DMS 273 treated with DMSO at 0.1 percent for 48 hours (cell line): ENCODE measurements at places on chromosomes 5 and 9.

DNA sequence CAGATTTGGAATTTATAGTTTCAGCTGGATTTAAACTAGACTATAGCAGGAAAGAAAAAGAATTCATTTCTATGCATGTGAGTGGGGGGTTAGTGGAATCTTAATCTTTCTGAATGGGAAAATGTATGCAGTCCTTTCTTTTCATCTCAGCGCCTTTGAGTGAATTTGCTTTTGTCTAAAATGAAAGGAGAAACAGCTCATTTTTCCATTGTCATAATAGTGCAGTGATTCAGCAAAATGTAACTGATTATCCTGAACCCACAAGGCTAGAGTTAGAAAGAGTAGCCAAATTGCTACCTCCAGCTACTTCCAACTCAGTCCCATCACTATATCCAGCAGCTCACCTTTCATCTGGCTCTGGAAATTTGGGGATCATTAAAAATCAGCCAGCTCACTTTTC lies 134.4 kb downstream of the ADAMTSL1 start:
- no peak for DNase-seq

- DNase-seq, result no peak
Observed at GRCh38 chr9:137247135-137247915, 3.8 kb upstream of the STPG3 start.

DNA sequence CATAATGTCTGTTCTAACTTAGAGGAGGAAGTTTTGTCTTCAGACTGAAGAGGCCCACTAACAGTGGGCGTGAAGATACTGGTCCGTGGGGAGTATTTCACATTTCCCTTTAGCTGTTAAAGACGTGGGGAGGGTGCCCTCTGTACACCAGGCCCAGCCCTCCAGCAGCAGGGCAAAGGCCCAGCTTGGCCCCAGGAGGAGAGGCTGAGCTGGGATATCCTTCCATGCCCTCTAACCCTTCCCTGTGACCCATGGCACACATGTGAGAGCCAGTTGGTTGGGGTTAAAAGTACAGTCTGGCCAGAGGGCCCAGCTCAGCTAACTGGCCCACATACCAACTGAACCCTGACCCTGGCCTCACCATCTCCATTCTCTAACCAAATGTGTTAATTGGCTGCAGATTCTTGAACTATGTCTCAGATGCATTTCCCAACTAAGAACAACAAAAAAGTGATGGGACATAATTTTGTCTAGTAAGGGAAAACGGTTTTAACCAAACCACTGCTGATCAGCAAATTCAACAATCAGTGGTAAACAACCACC lies 74.4 kb downstream of the LHFPL2 start:
- no peak for DNase-seq

GRCh38 chr5:160165137-160166068 lies 46.2 kb upstream of the PWWP2A start:
- peak; percentile 98 for DNase-seq

GRCh38 chr5:73095564-73096238 lies 24.7 kb upstream of the TMEM171 start:
- DNase-seq, result no peak

DNA sequence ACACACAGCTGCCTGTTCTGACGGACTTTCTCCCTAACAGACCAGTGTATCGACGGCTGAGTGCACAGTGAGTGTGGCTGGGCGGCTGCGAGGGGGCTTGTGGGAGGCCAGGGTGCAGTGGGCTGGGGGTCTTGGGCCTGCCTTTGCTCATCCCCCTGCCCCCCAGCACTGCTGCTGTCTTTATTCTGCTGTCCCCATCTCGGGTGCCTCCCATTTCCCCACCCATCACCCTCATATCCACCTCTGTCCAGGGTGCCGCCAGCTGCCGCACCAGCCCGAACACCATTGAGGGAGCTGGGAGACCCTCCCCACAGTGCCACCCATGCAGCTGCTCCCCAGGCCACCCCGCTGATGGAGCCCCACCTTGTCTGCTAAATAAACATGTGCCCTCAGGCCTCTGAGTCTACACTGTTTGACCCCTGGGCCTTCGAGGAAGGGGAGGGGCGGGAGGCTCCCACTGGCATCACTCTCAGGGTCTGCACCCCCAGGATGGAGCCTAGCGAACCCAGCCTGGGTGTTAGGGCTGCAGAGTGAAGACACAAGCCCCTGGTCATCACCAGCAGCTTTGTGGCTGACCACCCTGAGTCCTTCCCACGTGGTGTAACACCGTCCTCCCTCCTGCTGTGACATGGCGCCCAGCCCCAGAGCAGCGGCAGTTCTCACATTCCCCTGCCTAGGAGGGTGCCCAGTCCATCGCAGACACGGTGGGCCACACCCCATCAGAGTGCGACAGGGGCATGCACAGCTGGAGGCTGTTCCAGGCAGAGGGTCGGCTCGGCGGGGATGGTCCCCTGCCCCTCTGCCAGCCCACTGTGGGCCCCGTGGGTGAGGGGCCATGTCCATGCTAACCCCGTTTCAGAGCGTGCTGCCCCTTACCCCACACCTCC lies 4.0 kb downstream of the LCN2 start:
- no peak for DNase-seq

GRCh38 chr9:113823421-113823820 lies 52.7 kb upstream of the ZNF618 start:
- no peak for DNase-seq

DNA sequence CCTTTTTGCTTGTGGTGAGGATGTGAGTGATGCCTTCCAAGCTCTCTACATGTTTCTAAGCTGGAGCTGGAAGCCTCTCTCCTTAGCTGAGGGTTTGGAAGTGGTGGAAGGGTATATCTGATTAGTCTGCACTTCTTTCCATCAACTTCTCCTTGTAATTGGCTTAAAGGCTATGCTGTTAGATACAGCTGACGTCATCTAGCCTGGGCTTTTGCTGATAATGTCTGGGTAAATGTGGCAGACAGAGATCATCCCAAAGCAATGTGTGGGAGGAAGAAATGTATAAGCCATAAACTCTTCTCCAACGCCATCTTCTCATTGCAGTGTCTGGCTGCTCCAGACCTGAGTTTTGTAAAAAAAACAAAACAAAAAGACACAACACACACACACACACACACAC lies 29.3 kb downstream of the ZNF354C start:
- DNase-seq, result no peak

DNA sequence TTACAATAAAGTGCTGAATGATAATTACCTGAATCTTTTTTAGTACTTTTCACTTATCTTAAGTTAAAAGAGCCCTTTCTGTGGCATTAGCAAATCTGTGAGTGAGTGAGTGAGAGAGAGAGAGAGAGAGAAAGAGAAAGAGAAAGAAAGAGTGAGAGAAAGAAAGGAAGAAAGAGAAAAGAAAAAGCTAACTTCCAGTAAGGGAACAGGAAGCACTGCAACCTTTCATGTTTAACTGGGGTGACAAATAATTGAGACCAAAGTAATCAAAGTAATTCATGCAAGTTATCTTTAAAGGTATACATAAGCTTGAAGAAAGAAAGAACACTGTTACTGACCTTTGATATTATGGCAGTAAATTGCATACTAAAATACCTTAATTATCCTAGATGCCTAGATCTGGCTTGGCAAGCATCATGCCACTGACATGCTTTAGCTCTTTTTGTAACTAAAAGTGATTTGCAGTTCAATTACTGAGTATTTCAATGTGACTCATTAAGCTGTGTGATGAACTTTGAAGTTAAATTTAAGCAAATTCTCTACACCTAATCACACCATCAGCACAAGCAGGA lies 21.7 kb downstream of the FEM1C start:
- no peak for DNase-seq

DNA sequence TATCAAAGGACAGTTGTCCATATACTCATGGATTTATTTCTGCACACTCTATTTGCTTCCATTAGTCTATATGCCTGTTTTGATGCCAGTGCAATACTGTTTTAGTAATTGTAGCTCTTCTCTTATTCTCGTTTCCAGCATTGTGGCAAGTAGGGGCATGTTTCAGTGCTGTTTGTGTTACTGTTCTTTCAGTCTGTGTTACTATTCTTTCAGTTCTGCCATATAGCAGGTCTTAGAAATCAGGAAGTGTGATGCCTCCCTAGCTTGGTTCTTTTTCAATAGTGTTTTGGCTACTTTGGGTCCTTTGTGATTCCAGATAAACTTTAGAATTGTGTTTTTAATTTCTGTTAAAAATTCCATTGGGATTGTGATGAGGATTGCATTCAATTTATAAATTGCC lies 180.5 kb upstream of the PTPRD start:
- no peak for DNase-seq

DNA sequence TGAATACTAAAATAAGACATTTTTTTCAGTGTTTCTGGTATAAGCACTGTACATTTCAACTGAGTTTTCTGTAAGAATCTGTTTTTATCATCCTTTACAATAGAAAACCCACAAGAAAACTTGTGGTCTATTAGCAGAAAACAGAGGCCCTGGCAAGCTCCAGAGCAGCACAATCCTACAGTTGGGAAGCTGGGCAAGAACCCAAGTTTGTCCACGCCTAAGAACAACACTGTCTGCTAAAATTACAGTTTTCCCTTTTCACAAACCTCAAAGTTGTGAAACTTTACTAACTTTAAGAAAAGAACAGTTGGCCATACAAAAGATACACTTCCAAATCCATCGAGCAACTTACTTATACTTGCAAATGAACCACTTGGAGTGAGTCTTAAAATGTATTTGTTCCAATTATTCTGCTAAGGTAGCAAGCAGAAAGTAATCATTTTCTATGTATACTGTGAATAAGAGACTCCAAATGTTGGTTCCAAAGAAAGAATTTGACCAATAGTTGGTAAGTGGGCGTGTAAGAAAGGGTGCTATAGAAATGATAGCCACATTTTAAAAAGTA lies 982.0 kb upstream of the ARRDC3 start:
- no peak for DNase-seq

GRCh38 chr9:119831309-119831708 lies 462.1 kb upstream of the BRINP1 start:
- no peak for DNase-seq

DNA sequence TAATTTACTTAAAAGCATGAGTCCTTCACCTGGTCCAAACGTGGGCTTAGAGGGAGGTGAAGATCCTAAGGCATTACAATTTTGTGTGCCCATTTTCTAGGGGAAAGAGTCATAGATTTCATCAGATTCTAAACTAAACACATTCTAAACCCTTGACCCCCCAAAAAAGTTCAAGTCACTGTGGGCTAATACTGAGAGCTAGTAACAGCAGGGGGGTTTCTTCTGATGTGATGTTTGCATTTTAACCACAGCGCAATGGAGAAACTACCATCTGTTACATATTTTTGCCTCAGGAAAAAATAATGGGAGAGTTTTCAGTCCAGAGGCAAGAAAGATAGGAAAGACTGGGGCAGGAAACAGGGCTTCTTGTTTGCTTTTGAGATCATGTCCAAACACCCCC lies 110.8 kb upstream of the SLC1A3 start:
- DNase-seq, result peak; percentile 83

DNA sequence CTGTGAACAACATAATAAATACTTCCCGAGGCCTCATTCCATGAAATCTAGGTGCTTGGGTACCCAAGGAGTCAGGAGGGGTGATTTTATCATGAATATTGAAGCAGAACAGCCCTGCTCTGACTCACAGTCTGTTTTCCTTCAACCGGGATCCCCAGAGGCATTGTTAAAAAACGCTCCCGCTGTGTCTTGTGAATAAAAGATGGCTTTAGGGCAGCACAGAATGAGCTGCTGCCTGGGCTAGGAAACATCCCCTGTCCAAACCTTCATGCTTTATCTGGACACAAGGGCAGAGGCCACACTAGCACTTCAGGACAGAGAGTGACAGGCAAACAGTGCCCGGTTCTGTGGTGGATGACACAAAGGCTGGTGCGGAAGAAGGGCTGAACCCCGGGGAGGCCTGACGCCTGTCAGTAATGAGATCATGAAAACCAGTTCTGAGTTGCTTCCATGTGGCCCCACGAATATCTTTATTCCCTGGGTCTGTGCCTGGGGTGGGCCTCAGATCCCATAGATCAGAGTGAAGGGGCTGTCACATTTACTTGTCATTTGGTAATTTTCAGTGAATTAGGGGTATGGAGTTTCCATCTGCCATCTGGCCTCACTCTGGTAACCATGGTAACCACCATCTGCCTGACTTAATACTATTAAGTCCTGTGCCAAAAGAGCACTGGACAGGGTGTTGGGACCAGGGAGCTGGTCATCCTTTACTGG lies 2.6 kb downstream of the IGFBPL1 start:
- DNase-seq, result peak; percentile 81

GRCh38 chr9:99430301-99430700 lies 208.2 kb downstream of the SEC61B start:
- no peak for DNase-seq

DNA sequence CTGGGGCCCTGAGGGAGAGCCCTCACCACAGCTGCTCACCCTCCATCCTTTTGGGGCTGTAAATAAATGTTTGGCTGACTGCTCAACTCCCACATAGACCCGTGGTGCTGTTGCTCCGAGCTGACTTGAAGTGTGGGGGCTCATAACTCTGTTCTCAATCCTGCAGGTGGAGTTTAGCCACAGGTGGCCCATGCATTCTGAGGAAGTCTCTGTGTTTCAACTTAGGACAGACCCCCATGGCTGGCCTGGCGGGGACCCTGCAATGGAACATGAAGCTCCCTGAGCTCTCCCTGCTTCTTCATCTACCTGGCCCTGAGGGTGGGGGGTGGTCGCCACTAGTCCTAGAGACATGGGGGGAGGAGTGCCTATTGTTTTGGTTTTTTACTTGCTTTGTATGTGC lies 19.7 kb downstream of the NDUFS6 start:
- no peak for DNase-seq

GRCh38 chr5:107668154-107669095 lies 2.3 kb downstream of the EFNA5 start:
- DNase-seq, result no peak

GRCh38 chr5:114062932-114063867 lies 298.7 kb upstream of the KCNN2 start:
- no peak for DNase-seq

DNA sequence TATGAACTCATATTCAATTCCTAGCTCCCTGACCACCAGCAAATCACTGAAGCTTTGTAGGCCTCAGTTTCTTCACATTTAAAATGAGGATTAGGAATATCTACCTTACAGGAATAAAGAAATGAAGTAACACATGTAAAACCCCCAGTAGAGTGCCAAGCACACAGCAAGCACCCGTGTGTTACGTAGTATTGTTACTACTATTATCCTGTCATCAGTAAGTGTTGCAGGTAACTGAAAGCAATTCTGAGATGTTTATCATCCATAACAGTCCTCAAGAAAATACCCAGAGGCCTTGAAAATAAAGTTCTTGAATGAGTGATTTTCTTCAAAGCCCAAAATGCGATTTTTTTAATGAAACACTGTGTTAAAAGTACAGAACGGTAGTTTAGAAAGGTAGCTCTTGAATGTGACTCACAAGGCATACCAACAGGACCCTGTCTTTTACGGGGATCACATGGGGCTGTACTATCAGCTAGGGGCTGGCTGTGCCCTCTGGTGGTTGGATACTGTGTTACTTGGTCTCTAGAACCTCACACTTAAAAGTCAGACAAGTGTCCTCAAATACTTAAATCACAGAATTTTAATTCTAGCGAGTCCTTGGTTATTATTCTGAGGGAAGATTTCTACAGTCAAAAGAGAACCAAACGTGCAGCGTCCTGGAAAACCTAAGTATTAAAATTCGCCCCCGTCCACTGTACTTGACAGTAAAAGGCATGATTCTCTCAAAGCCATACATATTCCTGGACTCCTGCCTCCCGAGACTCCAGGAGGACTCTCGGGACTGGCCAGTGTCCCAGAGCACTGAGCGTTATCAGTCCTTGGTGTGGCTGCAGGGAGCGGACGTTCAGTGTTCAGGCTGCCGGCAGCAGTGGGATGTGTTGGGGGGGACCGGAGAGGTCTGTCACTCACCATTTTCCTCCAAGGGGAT lies 725 bp downstream of the NDUFB6 start:
- peak; percentile 43 for DNase-seq
